Kidney tubule cell (primary cell): ENCODE measurements at places on chromosomes 2 and 18.
A peak's percentile ranks its signal among the peaks of the same experiment; 100 is the strongest.

GRCh38 chr18:75162467-75162866 is 46.5 kb downstream of the PTGR3 start:
- DNase-seq, result peak; percentile 44

- DNase-seq, result no peak
These were observed 380.6 kb downstream of the FBXO15 start for GRCh38 chr18:73766910-73767515.

GRCh38 chr18:63603772-63604171 is 16.6 kb downstream of the SERPINB13 start:
- peak; percentile 50 for DNase-seq

- no peak for DNase-seq
These were observed 11.7 kb downstream of the ZAP70 start for GRCh38 chr2:97724946-97725688.

- no peak for DNase-seq
These were observed 56.1 kb downstream of the SLC35F5 start for GRCh38 chr2:113700186-113700841.

DNA sequence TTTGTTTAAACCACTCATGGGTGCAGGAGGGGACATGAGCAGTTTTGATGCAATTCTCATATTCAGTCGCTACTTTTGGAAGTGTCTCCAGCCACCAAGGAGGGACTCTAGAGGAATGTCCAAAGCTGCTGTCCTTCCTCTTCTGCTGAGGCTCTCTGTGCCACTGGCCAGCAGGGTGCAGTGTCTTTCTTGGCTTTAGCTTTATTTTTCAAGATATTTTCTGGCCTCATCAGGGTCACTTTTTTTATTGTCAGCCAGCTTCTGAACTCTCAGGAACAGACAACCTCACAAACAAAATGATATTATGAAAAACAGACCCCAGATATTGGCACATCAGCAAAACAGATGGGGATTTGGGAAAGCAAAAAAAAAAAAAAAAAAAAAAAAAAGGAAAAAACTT is 289.3 kb upstream of the ZSWIM2 start:
- peak; percentile 35 for DNase-seq

GRCh38 chr2:25112113-25112512 is 56.3 kb downstream of the POMC start:
- no peak for DNase-seq

- DNase-seq, result peak; percentile 39
These were observed 694 bp downstream of the UNC50 start for GRCh38 chr2:98608962-98609604.

GRCh38 chr18:3578621-3579020 is 128.6 kb downstream of the TGIF1 start:
- DNase-seq, result peak; percentile 45

DNA sequence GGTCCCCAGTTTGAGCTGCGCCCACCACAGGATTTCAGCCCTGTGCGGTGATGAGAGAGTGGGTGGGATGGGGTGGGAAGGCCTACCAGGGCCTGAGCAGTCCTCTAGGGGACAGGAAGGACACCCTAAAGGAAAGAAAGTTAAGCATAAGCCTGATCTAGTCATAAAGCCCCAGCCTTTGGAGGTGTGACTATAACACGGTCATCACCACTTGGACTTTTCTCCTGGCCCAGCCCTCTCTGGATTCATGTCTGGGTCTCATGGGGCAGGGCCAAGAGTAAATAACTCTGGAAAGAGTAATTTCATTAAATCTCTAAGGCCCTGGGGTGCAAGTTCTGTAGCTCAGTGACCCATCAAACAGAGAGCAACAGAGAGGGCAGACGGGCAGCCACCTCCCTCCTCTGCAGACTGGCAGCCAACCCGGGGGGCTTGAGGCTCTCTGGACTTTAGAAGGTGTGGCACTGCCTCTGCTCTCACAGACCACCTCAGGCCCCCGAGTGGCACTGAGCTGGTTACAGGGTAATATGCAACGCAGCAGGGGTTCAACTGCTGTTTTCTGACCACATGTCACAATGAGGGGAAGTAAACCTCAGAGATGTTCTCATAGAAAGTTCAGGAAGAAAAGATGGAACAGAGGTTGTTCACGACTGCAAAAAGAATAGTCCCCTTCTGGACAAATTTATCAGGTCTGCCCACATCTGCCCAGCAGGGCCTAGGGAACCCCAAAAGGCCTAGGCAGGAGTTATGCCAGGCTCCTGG is 41.5 kb downstream of the TGFA start:
- DNase-seq, result no peak

- DNase-seq, result peak; percentile 70
These were observed 5.1 kb downstream of the HNMT start for GRCh38 chr2:137969418-137969765.

GRCh38 chr18:75113455-75113854 is 95.5 kb downstream of the PTGR3 start:
- no peak for DNase-seq

DNA sequence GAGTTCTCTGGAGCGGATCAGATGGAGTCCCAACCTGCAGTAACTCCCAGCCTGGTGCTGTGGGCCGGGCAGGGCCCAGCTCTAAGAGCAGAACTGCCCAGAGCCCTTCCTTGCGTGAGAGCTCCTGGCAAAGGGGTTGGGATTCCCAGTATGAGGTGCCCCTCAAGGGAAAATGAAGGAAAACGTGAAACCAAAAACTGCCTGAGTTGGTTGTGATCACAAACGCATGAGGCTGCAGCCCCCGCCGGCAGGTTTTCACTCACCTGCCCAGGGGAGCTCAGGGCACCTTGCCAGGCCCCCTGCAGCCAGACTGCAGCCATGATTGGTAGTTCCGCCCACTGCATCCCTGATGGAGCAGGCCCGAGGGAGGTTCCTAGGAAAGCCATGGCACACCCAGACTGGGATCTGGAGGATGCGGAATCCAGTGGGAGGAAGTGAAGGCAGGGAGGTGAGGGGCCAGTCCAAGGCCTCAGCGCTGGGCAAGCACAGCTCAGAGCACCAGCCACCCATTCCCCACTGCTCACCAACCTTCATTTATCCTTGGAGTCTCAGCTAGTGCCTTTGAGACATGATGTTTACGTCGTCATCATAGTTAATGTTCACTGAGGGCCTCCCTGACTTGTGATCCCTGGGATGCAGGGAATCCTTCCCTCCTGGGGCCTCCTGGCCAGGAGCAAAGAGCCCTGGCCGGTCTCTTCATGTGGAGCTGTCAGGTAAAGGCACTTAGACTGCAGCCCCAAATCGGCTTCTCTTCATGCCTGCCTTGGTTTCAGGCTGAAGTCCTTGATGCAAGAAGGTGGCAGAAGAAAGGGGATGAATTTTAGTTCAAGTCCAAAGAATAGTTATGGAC is 103.2 kb downstream of the INHBB start:
- peak; percentile 30 for DNase-seq

DNA sequence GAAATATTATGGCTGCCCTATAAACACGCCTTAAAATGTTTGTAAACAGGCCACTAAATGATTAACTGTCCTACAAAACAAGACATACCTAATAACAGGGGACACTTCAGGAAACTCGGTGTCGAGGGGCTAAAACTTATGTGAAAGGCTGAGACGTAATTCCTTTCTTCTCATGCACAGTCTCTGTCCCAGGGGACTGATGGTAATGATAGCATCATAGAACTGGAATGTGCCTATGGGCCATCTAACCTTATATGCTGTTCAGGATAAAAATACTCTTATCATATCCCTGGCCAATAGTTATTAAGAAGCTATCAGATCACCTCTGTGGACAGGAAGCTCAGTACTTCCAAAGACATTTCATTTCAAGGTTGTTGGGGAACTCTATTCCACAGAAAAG is 252.6 kb upstream of the RASGRP3 start:
- DNase-seq, result no peak

DNA sequence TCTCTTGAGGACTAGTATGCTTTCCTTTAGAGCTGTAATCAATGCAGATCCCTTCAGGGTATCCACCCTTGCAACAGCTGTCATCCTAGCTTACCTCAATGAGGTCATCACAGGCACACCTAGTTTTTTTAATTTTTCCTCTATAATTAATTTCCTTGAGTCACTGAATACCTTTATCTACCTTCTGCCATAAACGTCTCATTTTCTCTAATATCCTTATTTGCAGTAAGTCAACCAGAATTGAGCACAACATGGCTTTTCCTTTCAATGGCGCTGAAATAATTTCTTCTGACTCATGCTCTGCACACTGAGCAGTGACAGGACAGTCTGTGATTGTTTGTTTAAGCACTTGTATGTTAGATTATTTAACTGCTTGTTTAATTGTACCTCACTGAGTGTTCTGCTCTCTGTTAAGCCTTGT is 49.4 kb downstream of the ETAA1 start:
- peak; percentile 66 for DNase-seq

DNA sequence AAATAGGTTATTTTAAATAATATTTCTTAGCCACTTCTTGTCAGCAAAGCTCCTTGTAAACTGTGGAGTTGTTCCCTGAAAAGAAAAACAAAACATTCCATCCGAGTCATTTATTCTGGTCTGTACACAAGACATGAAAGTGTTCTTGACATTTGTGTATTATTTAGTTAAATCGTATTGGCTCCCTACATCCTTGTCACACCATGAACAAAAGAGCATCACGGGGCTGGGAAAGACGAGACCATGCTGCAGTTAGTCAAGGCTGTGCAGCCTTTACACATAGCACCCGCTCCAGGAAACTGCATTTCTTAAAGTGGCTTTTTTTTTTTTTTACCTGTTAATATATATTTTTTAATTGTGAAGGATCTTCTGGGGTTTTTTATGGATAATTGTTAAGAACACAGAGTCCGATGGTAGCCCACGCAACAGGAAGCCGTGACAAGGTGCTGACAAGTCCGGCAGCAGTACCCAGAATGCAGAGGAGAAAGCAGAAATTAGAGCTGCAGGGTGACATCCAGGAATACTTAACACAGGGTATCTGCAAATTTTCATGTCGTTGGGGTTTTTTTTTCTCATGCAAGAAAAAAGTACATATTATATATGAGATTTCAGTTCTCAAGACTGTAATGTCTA is 588.4 kb downstream of the ARHGAP15 start:
- DNase-seq, result no peak

- DNase-seq, result peak; percentile 92
These were observed at the start of gene PCBP1 for GRCh38 chr2:70086838-70087701. Gene PCBP1 (plus strand): TSS chr2:70087477. CDS start chr2:70087744, 267 bp downstream.
